Fibroblast of the conjunctiva (primary cell): ENCODE measurements at places on chromosomes 6 and 20.
A peak's percentile ranks its signal among the peaks of the same experiment; 100 is the strongest.

DNA sequence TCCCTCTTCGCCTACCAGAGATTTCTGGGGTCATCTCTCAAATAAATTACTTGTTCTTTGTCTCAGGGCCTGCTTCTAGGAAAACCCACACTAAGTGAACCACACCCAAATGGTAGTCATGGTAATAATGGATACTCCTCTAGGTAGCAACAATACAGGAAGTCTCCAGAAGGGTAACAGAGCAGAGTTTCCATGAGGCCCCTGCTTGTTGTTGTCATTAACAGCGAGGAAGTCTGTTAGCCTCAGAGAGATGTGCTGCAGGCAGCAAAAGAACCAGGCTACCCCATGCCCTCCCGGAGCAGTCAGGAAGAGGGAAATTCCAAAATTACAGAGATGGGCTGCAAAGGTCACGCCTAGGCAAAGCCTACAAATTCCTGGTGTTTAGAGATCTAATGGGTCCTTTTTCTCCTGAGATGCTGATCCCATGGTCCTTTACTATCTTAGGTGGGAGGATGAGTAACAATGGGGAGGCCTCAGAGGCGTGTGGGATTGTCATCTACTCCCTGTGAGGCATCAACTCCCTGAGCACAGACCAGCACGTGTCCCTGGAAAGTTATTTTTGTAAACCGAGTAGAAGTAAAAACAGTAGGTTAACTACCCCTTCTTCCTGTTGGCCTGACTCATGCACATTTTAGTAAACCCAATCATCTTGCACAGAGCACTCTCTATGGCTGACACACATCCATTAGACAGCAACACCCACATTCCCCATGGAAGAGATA, 10.1 kb downstream of the ISM1 start:
- no peak for DNase-seq

- DNase-seq: no peak
Observed at GRCh38 chr6:168603234-168603633, 162.2 kb downstream of the SMOC2 start.

DNA sequence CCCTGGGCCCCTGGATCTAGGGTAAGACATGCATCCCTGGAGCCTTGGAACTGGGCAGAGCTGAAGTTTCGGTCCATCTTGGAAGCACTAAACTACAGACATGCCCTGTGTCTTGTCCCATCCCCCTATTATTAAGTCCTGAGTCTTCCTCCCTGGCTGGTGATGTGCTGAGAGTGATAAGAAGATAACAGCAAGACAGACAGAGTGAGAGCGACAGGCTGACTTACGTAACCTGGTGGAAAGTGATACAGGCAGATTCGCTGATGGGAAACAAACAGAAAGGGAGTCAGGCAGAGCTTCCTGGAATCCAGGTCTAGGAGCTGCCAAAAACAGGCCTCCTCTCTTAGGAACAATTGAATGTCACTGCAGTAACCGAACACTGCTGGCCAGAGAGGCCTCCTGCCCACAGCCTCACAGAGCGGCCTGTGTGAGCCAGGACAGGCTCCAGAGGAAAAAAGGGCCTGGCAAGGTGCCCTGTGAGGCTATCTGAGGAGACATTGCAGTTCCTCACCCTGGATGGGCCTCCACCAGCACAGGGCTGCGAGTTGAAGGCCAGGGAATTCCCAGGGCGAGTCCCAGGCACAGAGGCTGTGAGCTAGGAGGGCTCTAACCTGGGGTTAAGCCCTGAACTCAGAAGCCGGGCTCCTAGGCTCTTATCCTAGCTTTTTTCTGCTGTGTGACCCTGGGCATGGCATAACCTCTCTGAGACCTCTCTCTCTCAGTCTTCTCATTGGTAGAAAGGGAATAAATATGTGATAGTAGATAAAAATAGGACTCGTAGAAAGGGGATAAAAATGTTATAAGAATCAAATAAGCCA, 34.2 kb upstream of the B4GALT5 start:
- peak; percentile 51 for DNase-seq

GRCh38 chr6:134394905-134395304, 77.0 kb upstream of the SGK1 start:
- DNase-seq: no peak
